Skin of body (tissue), 3 donors: ENCODE measurements at places on chromosomes 7 and 10. TPM values are rescaled to one million over a fixed set of nuclear protein-coding genes. Genes with fewer than 3 reads are reported as not detected.

DNA sequence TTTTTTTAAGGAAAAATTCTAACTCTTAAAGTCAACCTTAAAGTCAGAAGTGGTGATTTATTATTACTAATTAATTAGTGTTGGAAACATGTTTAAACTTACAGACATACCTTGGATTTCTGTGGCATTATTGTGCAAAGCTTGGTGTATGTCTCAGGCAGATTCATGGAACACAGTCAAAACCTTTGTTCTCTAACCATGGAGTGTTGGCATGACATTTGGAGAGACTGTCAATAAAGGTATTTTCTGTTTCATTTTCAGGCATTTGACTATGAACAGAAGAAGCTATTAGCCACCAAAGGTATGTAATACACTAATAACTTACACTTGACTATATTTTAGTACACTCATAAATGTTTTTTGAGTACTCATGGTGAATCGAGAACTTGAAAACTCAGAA is 293.7 kb downstream of the BICC1 start:
- DNase-seq = no peak

NKX2-3 gene
- total RNA-seq = not detected

DNA sequence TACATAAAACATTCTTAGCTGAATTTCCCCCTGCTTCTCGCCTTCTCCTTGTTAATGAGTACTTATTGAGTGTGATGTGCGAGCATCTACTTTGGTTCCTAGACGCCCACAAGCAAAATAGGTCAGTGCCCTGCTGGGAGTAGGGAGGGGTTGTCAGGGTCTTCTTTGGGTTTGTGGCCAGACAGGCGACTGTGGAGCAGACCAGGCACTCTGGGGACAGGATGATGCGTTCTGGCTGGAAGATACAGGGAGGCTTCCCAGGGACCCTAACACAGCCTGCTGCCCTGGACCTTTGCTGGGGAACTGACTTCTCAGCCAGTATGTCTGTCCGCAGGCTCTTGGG is 227.2 kb downstream of the CUX1 start:
- no peak for DNase-seq

FANK1 gene
- total RNA-seq = 3.1 TPM

LIPN gene
- total RNA-seq = 8.2 TPM

DNA sequence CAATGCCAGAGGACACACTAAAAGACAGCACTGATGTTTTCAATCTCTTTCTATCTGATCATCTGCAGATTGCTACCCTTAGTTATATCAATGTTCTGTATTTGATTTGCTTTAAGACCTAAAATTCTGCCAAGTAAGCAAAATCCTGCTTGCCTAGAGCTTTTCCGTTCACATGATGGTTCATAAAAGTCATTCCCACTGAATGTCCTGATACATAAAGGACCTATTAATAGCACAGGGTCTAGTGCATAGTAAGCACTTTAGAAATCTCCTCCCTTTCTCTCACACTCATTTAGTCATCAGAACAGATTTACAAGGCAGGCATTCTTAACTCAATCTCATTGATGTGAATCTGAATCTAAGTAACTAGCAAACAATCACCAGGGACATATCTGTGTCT is 68.8 kb downstream of the PCGF5 start:
- peak; percentile 59 for DNase-seq

GFRA1 gene
- 49.8 TPM for total RNA-seq

GRCh38 chr7:123494193-123494796 is 40.1 kb downstream of the IQUB start:
- DNase-seq = no peak

- DNase-seq = no peak
Observed at GRCh38 chr10:78937800-78938694, 130.7 kb upstream of the ZMIZ1 start.

GRCh38 chr7:154913638-154914307 is 89.2 kb downstream of the PAXIP1 start:
- DNase-seq = no peak

DNA sequence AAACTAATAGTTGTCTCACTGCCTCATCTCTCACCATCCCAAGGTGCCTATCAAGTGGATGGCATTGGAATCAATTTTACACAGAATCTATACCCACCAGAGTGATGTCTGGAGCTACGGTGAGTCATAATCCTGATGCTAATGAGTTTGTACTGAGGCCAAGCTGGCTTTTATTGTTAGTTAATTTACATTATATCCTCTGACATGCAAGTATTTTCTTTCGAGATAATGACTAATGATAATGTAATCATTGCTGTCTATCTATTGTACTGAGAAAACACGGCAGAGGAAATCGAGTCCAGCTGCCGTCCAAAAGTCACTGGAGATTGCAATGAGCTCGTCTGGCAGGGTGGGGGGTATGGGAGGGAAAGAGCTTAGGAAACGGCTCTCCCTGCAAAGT is 172.4 kb upstream of the LANCL2 start:
- no peak for DNase-seq

LRRC17 gene
- 92.4 TPM for total RNA-seq

DNA sequence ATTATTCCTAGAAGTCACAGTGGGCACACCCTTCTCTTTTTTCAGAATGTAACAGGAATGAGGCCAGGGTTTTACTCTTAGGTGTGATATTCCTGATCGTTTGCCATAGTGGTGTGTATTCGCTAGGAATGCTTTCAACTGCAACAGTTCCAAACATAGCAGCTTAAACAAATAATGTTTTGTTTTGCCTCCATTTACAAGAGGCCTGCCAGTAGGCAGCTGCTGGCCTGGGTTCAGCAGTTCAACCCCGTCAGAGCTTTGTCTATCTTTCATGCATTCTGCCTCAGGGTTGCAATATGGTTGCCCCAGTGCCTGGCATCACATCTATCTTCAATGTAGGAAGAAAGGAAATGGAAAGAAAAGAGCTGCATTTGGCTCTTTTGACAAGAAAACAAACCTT is 21.7 kb upstream of the RET start:
- no peak for DNase-seq

GRCh38 chr10:114940735-114941134 is 2.7 kb downstream of the TRUB1 start:
- DNase-seq = no peak

DNA sequence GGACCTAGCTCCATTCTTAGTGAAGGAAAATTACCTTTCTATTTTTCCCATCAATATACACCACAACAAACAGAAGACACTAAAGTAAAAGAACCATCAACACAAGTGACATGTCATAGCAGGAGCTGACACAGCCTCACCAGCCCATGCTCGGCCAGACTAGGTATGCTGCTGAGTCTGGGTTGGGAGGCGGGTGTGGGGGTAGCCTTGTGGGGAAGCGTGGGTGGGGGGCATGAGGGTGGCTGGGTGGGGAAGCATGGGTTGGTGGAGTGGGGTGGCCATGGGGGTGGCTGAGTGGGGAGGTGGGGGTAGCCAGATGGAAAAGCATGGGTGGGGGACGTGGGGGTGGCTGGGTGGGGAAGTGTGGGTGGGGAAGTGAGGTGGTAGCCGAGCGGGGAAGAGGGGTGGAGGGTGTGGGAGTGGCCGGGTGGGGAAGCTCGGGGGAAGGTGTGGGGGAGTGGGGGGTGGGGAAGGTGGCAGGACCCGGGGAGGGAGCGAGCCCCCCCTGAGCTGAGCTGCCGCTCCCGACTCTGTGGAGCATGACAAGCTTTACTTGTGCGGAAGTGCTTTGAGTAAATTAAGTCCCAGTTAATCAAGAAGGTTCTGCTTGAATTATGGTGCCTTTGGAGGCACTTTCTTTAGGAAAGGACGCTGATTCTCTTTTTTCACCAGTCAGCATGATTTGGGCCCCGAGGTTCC is 294.6 kb upstream of the ZNF32 start:
- DNase-seq = no peak

DNA sequence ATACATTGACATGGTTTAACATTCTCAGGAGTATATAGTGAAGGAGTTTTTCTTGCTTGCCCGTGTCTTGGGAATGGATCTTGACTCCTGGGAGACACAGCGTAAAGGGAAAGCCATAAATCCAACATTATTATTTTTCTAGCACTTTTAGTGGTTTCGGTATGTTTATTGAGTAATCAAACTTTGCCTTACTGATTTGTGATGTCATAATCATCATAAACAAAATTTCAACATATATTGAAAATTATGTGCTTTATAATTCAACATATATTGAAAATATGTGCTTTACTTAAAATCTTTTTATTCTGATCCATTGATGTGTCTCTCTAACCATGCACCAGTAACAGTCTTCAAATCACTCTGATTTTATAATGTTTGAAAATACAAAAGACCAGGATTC is 20.2 kb upstream of the OR2A5 start:
- no peak for DNase-seq

EGR2 gene
- total RNA-seq = 14.9 TPM

DNA sequence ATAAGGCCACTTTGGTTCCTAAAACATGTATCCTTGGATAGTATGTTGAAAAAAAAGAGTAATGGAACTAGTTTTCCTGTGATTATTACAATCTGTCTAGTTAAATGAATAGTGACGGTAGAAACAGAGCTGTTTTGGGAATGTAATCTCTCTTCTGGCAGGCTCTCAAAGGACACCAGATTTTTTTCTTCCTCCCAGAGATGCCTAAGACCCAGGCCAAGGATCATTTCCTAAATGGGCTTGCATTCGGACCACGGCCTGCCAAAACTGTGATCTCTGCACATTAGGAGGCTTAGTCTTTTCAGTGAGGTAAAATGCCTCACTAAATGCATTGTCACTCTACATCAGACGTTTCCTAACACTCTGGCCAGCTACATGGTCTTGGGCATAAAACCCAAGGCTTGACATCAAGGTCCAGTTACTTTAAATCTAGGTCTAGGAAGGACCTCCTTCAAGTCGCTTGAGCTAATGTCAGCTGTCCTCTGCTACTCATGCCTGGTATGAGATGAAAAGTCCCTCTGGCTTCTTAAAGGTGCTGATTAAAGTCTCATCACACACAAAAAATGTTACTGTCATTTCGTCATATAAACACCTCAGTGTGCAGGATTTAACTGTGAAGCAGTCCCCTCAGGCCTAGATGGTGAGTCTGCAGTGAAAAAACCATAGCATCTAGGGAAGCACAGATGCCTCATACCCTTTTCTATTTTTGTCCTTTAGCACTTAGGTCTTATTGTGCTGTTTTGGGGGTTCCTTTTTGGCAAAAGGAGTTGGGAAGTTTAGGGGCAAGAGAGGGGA is 47.7 kb downstream of the DLD start:
- no peak for DNase-seq

ARHGAP12 gene
- 49.3 TPM for total RNA-seq

GRCh38 chr7:109868215-109868860 is 1222.6 kb upstream of the LRRN3 start:
- DNase-seq = no peak

GSDME gene
- 6.9 TPM for total RNA-seq

DNA sequence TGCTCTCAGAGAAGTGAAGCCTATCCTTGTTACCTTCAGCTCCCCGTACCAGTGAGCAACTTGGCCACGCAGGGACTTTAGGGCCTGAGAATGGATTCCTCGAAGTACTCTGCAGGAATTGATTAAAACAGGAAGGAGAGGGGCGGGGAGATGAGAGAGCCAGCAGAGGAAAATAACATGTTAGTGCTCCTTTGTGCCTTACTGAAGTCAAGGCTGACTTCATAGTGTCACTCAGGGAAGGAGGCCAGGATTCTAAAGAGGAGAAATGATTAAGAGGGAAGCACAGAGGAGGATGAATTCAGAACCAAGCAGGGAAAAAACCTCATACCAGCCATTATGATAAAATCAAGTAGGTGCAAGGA is 195.6 kb upstream of the RHOBTB1 start:
- no peak for DNase-seq

DNA sequence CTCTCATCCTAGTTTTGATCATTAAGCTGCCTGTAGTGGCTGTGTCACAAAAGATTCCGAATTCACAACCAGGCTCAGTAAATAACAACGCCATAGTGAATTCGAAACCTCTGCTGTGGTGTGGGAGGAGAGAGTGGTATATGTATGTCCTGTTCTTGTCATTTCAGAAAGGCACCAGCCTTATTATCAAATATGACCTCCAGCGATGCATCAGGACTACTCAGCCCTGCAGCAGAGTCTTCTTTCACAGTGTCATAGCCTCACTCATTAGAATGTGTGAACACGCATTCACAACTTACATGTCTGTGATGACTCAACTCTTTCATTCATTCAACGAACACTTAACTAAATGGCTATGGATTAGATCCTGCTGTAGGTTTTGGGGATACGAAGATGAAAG is 15.3 kb downstream of the AOC1 start:
- no peak for DNase-seq

DNA sequence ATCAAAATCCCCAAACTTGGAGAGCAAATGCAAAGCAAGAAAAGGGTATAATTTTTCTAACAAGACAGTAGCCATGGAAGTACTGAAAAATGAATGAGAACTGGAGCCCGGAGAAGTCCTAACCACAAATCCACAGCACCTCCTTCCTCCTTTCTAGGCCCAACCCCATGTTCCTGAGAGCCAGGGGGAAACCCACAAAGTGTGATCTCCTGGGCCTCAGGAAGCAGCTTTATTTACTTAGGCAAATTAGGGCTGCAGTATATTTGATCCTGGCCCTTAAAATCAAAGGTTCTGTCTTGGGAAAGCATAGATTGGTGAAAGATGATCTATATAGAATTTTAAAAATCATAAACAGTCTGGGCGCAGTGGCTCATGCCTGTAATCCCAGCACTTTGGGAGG is 103.0 kb downstream of the DOCK4 start:
- DNase-seq = no peak

GRCh38 chr7:21371360-21371759 is 56.5 kb upstream of the SP4 start:
- DNase-seq = no peak
